ENCODE measurements at places on chromosomes 4 and X.
A peak's percentile ranks its signal among the peaks of the same experiment; 100 is the strongest.

GRCh38 chrX:110384490-110384889 is 25.8 kb downstream of the RTL9 start:
- DNase-seq: no peak

- DNase-seq: no peak
These were observed 158.2 kb downstream of the PLS3 start for GRCh38 chrX:115719171-115719570.

GRCh38 chr4:75916091-75916661 is 13.9 kb upstream of the PPEF2 start:
- DNase-seq: peak; percentile 35

- DNase-seq: no peak
These were observed 11.7 kb upstream of the PTTG2 start for GRCh38 chr4:37948542-37948941.

GRCh38 chr4:35684755-35685154 is 559.6 kb downstream of the ARAP2 start:
- no peak for DNase-seq

GRCh38 chr4:38509551-38509950 is 154.4 kb upstream of the KLF3 start:
- peak; percentile 72 for DNase-seq

- DNase-seq: no peak
These were observed 7.6 kb downstream of the ZXDA start for GRCh38 chrX:57902633-57903032.

DNA sequence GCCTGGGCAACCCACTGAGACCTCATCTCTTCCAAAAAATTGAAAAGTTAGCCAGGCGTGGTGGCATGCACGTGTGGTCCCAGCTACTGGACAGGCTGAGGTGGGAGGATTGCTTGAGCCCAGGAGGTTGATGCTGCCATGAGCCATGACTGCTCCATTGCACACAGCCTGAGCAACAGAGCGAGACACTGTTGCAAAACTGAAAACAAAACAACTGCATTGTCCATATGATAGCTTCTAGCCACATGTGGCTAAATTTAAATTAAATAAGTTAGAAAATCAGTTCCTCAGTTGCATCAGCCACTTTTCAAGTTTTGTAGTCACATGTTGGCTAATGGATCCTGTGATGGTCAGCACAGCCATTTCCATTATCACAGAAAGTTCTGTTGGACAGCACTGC is 67.9 kb downstream of the GAB1 start:
- no peak for DNase-seq

DNA sequence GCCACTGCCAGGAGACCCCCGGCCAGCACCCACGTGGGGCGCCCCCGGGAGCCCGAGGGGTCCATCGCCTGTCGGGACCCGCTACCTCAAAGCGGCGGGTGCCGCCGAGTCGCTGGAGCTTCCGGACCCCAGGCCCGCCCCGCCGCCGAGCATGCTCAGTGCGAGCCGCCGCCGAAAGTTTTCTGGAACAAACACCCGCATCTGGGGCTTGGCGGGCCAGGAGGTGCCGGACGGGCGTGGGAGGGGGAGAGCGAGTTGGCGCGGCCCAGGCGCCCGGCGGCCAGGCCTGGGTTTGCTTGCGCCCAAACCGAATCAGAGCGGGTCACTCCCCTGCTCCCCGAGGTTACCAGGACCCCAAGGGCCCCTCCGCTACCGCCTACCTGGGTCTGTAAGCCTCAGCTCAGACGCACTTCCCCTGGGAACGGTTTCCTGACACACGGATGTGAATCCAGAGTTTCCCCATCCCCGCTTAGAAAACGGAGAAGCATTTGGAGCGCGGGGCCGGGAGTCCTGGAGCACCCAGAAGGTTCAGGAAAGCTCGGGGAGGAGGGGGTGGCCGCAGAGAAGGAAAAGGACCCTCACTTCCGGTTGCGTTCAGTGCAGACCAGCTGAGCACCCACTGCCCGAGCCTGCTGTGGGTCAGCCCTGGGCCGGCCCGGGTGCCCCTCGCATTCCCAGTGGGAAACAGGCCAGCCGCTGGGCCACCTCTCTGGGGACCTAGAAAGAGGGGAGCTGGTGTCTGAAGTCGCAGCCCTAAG is at the start of gene EVC2:
Gene EVC2 (minus strand): TSS at position 111 of the 758 bp plus-strand sequence. CDS start 46 bp downstream, at position 65.
- peak; percentile 46 for DNase-seq

GRCh38 chr4:86558258-86558657 is 35.9 kb upstream of the PTPN13 start:
- DNase-seq: no peak

DNA sequence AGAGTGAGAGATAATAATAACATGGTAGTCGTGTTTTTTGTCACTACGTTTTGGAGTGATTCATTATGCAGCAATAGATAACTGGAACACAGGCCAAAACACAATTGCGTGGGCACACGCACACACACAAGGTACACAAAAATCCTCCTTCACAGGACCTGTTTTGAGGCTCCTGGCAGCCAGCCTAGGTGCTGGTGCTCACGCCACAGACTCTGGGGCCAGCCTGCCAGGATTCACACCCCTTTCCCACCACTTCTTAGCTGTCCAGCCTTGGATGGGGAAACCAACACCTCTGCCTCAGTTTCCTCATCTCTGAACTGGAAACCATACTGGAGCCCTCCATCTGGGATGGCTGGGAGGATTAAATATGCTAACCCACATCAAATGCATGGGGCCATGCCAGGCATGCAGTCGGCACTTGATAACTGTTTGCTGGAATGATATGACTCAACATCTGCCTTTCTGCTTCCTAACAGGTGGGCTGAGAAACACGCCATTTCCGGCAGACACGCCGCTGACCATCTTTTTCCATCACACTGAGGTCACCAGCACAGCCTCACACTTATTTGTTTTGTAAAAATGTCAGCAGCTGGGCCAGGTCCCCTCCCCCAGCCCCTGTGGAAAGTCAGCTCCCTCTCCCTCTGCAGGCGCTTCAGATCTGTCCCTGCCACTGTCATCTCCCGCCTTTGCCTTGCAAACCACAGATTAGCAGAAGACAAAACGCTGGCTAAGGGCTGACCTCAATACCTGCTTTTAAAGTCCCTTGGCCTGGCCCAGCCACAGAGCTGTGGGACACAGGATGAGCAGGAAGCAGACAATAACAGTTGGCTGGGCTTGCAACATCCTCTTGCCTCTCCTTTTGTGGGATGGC is 237.5 kb downstream of the BCOR start:
- peak; percentile 83 for DNase-seq

DNA sequence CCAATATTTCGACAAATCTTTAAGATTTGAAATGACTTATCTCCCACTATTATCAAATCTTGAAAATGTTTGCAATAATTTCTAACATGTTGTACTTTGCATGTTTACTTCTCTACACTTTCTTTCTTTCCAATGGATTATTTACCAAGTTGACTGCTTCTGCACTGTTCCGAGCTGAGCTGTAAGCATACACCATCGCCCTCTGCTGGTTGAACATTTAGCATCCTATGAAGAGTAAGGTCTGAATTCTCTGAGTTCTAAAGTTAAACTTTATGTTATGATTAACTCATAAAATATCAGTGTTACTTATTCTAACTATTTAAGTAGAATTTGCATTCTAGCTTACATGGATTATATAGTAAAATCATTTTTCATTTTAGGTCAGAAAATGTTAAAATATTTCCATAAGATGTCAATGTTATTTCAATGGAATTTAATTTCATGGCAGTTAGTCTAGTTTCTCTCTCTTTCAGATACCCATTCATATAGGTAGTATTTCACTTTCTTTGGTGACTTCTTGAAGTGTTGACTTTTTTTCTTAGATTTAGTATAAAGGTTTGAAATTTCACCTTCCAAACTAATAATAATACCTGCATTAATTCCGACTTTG is 137.4 kb downstream of the DKK2 start:
- DNase-seq: no peak

GRCh38 chrX:107560980-107561379 is 67.3 kb upstream of the PRPS1 start:
- DNase-seq: no peak

- DNase-seq: no peak
These were observed 626.0 kb downstream of the KCTD8 start for GRCh38 chr4:43822621-43823020.

DNA sequence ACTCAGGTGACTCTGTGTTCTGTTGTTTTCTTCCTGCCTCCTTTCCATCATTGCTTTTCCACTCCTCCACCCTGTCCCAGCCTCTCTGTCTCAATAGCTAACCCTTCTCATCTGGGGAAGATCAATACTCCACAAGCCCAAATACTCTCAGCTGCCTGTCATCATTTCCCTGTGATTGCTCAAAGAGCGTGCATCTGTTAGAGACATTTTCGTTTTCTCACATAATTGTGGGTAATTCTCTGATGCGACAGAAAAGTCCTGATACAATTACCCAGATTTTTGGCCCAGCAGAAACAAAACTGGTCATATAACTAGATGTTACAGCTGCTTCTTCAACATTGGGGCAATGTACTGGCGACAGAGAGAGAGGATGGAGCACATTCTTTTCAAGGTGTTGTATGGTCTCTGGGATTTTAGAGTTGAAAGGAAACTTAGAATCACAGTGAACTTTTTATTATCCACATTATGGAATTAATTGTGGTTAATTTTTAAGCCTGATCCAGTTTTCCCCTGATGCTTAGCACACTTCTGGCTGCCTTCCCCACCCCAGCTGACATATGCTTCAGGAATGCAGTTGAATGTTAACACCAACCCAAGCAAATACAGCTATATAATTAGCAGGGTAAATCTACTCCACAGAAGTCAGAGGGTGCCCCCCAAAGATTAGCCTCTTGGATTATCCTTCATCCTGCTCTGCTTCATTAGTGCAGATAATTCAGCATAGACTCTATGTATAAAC is 171.4 kb upstream of the ANXA3 start:
- no peak for DNase-seq
